ENCODE measurements at places on chromosomes 2 and 18.

DNA sequence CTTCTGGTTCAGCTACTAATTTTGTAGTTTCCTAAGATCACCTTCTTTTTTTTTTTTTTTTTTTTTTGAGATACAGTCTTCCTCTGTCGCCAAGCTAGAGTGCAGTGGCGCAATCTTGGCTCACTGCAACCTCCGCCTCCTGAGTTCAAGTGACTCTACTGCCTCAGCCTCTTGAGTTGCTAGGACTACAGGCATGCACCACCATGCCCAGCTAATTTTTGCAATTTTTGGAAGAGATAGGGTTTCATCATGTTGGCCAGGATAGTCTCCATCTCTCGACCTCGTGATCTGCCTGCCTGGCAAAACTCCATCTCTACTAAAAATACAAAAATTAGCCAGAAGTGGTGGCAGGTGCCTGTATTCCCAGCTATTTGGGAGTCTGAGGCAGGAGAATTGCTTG, 301.5 kb upstream of the TFPI start:
- no peak for DNase-seq

DNA sequence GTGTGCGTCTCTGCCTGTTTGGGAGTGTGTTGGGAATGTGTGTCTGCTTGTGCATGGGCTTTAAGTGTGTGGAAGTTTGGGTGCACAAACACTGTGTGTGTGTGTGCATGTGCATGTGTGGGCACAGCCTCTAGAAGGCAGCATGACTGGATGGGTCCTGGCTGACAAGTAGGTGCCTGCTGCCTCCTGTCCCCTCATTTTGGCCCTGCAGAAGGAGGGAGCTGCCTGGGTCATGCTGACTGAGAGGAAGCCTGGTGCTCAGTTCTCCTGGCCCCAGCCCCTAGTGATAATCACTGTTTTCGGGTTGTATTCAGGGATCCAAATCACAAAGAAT, 34.1 kb downstream of the GLI2 start:
- no peak for DNase-seq

- DNase-seq = no peak
These were observed 207.9 kb downstream of the GLI2 start for GRCh38 chr2:120943403-120944034.

- DNase-seq = no peak
These were observed 112.8 kb downstream of the PHLPP1 start for GRCh38 chr18:62828091-62828640.

Measured in CD4-positive, alpha-beta T cell treated with Interleukin-12 subunit alpha and Interleukin-12 subunit beta, for 1 hour (primary cell).